BE2C (cell line): ENCODE measurements at places on chromosomes 3 and 15.

GRCh38 chr15:25874379-25874778, 11.3 kb upstream of the ATP10A start:
- DNase-seq, result no peak

- no peak for DNase-seq
Observed at GRCh38 chr3:58355179-58355578, 22.5 kb downstream of the PXK start.

DNA sequence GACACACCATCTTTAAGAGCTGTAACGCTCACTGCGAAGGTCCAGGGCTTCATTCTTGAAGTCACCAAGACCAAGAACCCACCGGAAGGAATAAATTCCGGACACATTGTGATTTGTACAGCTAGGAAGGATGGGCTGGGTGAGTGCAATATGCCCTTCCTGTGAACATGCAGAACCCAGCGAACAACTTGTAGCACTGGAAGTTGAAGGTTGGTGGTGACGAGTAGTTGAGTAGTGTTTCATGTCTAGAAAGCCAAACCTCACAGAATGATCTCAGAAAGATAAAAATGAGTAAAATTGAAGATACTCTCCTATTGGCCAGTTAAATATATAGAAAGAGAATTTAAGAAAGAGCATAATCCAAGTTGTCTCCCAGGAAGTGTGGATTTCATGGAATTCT, 462.2 kb upstream of the CFAP20DC start:
- DNase-seq, result no peak

DNA sequence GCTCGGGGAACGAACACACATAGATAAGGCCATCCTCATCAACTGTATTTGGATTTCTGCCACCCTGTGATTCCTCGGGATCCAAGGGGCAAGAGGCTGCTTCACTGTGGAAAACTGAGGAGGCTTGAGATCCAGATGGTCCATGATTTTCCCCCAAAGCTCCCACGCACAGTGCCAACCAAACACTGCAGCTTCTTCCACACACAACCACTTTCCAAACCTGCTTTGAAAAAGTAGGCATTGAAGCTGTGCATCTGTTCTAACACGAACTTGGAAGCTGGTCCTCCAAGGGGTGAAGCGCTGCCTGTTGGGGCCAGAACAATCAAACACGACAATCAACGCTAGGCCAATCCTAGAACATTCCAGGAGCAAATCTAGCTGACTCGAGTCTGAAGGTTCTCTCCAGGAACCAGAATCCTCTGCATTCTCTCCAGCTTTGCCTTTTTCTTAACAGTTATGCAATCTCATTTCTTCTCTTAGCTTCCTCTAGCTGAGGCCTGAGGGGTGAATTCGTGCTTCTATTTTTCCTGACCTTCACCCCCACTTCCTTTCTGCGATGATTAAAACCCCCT, 104.4 kb downstream of the LRRK1 start:
- no peak for DNase-seq

DNA sequence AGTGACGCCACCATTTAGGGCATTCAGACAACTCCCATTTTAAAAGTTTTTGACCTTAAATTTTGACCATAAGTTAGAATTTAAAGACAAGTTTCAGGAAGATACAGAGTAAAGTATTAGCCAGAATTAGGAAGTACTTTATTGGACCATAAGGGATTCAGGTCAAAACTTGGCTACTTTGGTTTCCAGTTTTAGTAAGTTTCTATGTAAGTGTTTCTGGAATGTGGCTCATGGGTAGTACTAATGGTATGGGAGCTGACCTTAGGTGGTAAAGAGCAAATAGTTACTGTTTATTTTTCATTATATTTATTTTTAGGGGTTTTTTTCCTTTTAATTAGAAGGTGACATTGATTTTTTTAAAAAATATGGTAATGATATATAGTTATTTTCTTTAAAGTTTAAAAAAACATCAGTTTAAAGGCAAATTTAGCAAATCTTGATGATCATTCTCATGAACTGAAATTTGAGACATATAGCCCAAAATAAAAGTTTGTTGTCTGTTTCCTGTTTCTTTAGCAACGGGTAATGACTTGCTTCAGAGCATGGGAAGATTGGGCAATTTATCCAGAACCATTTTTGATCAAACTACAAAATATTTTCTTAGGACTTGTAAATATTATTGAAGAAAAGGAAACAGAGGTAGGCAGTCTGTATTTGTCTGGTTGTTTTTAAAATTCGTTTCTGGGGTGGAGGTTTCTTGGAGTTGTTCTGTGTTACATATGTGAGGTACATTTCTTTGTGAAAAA, 34.3 kb downstream of the U2SURP start:
- DNase-seq, result no peak

DNA sequence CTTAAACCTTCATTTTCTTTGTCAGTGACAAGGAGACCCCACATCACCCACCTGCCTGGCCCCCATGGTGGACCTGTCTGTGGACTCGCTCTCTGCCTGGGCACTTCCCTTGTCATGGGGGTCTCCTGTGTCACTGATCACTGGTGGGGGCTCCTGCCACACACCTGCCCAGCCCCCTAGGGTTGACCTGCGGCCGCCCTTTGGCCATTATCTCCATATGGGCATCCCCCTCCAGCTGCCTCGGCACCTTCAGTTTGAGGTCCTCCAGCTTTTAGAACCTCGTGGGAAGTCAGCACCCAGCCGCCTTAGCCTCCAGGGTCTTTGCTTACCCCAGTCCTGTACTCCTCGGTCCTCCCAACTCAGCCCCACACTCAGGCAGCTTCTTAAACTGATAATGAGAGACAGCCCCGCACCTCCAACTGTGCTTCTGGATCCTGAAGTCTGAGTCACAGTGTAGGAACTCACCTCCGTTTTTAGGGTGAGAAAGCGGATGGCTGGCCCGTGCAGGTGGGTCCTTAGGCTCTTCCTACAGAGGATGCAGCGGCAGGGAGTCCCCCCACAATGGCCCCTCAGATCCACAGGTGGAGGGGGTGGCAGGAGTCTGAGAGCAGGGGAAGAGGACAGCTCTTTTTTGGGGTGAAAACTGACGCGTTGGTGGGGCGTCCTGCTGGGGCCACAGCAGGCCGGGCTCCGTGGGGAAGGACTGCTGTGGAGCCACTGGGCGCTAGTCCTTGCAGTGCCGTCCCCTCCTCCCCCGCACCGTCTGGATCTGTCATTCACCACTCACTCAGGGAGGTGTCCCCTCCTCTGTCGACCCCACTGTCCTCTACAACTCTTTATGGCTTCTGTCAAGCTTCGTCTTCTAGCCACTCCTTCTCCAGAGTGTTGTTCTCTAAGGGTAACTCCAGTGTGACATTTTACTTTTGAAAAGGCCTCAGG, 8.7 kb upstream of the PRR23E start:
- DNase-seq, result no peak

DNA sequence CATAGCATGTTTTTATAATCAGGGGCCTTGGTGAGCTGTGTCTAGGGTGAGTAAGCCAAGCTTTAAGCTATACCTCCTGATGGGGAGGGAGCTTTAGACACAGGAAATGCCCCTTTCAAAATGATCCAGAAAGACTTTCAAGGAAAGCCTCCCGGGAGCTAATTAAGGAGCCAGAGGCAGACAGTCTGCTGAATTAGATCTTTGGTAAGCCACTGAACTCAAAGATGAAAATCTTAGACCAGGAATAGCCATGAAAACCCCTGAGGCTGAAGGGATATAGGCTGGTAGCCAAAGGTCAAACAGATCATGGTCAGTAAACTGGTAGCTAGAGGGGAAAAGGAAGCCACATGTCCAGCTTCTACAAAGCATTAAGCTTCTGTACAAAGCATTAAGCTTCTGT, 42.7 kb upstream of the GAP43 start:
- peak; percentile 35 for DNase-seq

DNA sequence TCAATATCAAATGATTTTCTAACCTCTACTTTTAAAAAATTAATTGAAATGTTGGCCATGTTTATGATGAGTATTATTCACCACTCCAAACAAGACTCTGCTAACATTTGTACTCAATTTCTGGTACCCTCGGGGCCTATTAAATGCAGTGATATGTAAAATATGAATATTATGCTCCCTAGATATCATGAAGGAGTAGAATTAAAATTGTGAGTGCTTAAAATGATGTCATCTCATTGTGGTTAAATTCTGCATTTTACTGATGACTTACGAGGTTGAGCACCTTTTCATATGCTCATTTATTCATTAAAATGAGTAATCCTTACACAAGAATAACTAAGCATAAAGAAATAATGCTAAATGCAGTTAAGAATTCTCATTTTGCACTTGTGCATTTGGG, 159.9 kb downstream of the OCA2 start:
- no peak for DNase-seq

GRCh38 chr15:96416934-96417759, 86.6 kb downstream of the NR2F2 start:
- no peak for DNase-seq

- no peak for DNase-seq
Observed at GRCh38 chr3:40192628-40193027, 116.9 kb upstream of the EIF1B start.

GRCh38 chr3:94293793-94294195, 230.9 kb downstream of the NSUN3 start:
- no peak for DNase-seq

DNA sequence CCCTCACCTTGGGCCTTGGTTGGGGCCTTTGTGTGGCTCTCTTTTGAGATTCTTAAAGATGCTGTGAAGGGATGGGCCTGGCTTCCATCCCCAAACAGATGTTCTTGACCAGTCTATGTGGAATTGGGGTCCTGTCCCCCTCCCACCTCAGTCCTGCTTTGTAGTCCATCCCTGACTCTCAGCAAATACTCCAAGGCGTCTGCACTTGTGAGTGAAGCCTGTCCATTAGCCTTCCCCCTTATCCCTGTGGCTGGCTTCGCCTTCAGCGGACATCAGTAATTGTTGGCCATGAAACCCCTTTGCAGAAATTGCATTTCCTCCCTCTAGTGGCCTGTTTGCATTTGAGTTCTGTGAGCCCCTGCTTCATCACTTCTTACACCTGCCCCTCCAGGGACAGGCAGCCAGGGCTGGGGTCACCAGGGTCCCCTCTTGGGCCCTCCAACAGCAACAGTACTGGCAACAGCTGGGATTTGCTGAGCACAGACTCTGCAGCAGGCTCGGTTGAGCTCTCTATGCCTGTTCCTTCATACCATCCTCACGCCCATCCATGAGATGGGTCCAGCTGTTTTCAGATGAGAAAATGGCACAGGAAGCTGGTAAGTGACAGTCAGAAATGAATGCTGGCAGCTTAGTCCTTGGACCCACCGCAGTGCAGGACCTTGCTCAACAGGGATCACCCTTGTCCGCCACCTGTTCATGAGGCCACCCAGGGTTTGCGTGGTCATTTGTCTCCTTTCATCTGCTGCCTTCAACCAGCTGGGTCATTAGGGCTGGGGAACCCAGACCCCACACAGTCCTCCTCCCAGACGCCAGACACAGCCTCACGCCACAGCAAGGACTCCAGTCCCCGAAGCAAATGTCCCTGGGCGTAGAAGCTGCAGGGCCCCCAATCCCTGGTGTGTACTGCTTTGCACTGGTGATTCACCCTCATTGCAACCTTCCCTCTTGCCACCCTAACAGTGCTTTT, 8.9 kb upstream of the LRRK1 start:
- DNase-seq, result no peak
